ENCODE measurements at places on chromosomes 5 and 9. TPM values are rescaled to one million over a fixed set of nuclear protein-coding genes. Genes with fewer than 3 reads are reported as not detected.

DNA sequence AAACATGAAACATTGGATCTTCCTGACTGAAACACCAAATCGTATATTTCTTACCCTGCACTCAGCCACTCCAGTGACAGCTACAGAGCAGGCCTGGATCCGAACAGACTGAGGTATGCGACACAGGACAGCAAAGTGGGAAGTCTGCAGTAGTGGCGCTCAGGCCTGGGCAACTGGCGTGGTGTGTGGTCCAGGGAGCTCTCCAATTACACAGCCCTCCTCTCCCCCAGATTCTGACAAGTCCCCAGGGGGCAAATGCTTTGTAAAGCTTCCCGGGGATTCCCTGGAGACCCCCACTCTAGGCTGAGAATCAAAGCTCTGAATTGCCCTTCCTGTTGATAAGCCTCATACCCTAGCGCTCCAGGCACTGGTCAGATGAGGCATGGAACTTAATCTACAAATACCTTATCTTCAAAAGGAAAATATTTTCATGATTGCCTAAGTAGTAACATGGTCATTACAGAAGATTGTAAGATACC is 104.8 kb upstream of the ERCC6L2 start:
- DNase-seq, result no peak

DNA sequence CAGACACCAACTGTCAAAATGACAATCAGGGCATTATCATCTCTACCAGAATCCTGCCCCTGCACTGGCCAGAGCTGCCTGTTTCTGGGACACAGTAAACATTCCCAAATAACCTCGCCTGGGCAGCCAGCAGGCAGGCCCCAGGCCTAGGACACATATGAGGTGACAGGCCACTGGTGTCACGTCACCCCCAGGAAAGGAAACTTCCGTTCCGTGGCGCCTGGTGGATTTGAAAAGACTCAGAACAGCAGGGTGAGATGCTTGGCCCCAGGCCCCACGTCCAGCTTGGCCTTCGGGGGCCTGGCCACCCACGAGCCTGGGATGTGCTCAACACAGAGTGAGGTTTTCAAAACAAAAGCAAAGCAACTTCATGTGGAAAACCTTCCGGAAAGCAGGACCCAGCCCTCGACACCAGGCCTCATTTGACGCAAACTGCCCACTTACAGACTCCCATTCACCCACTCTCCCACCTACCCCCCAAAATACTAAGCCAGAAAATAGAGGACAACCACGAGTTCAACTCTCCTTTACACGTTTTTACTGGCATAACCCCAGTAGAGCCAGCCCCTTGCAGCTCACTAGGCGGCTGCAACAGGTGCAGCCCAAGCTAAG is 1.2 kb downstream of the SEMA4D start:
- no peak for DNase-seq

DNA sequence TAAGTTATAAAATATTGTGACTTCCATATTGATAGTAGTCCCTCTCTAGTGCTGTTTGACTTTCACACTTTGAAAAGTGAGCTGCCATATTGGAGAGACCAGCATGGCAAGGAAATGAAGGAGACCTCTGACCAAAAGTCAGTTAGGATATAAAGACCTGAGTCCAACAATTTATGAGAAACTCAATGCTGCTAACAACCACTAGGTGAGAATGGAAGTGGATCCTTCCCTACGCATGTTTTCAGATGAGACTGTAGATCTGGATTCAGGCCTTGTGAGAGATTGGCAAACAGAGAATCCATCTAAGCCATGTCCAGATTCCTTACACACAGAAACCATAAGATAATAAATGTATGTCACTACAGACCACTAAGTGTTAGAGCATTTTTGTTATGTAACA is 81.6 kb downstream of the CTNND2 start:
- DNase-seq, result no peak

GRCh38 chr9:128145951-128146351 is 3.3 kb upstream of the LCN2 start:
- no peak for DNase-seq

DNA sequence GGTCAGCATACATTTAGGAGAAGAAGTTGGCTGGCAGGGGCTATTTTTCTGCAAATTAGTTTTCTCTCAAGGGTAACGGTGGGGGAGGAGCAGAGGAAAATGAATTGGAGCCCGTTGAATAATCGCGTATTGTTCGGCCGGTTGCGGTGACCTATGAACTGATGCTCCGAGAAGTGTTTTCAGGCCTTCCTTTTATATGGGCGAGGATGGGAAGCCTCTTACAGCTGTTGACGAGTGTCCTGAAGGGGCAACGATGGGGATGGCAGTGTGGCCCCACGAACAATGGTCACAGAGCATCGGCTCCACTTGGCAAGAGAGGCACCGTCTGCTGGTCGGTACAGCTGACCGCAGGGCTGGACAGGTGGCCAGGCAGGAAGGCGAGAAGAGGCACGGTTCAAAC is 400.7 kb downstream of the ZSWIM6 start:
- DNase-seq, result no peak

DNA sequence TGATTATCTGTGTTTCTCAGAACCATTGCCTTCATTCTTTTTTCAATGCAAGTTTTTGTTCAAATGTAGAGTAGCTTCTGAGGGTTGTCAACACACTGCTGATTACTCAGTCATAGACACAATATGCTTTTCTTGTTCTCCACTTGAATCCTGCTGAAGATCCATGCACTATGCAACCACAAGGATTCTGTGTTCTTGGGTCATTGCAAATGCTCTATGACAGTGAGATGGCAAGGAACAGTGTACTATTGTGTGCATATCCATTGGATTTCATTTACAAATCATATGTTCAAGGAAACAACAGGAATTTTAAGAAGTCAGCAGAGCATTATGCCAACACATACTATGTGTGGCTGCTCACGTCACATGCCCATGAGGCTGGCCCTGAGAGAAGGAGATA is 1590.2 kb downstream of the EFNA5 start:
- no peak for DNase-seq

GRCh38 chr5:151014680-151015343 is 5.6 kb upstream of the GPX3 start:
- DNase-seq, result no peak

DNA sequence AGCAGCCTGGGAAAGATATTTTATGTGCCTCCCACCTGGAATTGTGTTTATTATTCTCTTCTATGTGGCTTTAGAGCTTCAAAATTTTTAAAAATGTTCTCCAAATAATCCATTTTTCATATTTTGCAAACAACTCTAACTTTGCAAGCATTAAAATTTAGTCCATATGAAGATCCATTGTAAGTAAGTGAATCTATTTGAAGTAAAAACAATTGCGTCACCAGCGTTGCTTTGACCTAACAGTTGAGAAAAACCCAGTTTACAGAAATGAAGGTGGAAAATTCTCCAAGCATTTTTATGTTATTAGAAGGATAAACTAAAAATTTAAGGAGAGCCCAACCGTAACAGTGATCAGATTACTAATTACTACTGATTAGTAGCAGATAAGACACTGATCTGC is 38.9 kb upstream of the TLX3 start:
- DNase-seq, result no peak

- DNase-seq, result no peak
Measured at GRCh38 chr5:176818391-176819098, 8.2 kb downstream of the UNC5A start.

DNA sequence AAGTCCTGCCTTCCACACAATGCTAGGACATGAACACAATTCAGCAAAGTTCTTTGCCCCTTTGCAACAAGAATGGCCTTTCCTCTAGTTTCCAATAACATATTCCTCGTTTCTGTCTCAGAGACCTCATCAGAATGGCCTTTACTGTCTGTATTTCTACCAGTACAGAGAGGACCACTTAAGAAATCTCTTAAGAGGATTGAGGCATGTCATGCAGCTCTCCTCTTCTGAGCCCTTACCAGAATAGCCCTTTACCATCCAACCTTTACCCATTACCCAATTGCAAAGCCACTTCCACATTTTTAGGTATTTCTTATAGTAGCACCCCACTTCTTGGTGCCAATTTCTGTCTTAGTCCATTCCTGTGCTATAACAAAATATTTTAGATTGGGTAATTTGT is 20.3 kb downstream of the TNPO1 start:
- DNase-seq, result no peak

- DNase-seq, result no peak
Measured at GRCh38 chr9:134538856-134539566, 102.6 kb upstream of the COL5A1 start.

DNA sequence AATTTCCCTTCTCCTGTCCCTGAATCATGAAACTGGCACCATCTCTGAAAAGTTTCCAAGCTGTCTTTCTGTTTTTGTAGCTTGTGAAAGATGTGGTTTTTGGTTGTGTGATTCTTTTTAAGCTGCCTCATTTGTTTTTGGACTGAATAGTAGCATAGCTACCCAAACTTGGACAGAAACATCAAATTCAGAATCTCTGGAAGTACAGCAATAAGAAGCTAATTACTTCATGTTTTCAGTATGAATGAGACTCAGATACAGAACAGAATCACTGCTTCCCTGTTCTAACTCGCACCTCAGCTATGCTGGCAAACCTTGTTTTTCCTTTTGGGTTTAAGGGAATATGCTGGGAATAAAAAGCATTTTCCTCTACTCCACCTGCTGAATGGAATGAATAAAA is 101.0 kb downstream of the FGF1 start:
- no peak for DNase-seq

Gene SLC6A18
- not detected for polyA plus RNA-seq

Gene TMEM267
- polyA plus RNA-seq, result 15.6 TPM

Gene RASGEF1C
- polyA plus RNA-seq, result 0.34 TPM

Gene NANS
- polyA plus RNA-seq, result 47.1 TPM

Gene DNM1
- 60.6 TPM for polyA plus RNA-seq

Gene SCGB3A2
- 1,611 TPM for polyA plus RNA-seq

Gene PROB1
- 0.76 TPM for polyA plus RNA-seq

Gene GPR151
- not detected for polyA plus RNA-seq

Gene GABRA1
- 0.54 TPM for polyA plus RNA-seq

Gene TNFSF15
- 9.0 TPM for polyA plus RNA-seq
